Nucleus accumbens (tissue), 56 donors: ENCODE measurements at places on chromosomes 2 and 18.

DNA sequence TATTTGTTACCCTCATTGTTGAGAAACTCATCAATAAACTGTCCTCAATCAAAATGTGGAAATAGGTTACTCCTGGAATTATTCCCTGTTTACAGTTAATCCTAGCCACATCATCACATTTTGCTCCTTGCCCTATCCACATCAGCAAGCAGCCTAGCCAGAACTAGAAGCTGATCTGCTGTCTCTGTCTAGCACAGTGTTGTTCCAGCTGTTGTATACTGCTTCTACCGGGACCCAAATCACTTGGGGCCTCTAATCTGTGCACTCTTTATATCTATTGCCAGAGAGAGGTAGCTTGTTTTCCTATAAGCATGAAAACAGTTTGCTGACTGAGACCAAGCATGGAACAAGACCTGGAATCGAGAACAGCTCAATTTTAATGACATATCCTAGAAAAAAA, 196.2 kb upstream of the SP5 start:
- no peak for DNase-seq

- no peak for DNase-seq
These were observed 492.5 kb downstream of the SOX11 start for GRCh38 chr2:6184532-6185292.

GRCh38 chr2:240613781-240614180, 11.5 kb upstream of the GPR35 start:
- no peak for DNase-seq

DNA sequence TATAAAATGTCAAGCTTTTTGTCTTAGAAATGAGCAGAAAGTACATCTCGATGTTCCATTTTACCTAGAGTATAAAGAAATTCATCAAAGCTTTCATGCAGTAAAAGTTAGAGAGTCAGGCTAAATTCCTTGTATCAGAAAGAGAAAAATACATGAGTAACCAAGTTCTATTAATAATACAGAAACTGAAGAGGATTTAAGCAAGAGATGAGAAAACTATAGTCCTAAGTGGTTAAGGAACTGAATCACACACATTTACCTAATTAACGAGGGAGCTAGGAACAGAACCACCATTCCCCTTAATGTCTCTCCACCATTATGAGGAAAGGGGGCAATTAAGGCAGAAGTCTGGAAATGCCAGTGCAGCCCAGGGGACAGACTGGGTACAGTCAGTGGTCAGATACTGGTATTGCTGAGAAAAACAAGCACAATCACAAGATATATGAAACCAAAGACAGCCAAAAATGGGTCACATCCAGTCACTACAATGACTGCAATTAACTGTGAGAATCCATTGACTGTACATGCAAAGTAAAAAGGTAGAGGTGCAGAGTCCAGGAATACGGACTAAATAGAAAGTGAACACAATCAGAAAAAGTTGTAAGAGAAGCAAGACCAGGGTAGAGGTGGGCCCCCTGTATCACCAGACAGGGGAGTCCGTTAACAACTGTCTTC, 23.9 kb downstream of the MAP4K3 start:
- no peak for DNase-seq

DNA sequence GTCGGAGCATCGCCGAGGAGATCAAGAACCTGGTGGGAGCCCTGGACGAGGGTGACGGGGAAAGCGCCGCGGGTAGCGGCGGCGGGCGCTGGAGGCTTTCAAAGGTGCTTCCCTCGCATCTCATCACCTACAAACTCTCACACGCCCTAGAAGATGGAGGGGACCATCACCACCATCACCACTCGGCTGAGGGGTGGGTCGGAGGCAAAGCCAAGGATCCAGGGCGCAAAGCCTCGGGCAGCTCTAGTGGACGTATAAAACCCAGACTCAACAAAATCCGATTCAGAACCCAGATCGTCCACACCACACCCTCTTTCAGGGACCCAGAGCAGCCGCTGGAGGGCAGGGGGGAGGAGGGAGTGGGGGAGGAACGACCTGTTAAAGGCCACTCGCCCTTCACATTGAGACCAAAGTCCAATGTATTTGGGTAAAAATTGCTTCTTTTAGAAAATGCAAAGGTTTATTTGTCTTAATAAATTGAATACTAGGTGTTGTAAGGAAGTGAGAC, 1.5 kb downstream of the SOWAHC start:
- DNase-seq: no peak
